ENCODE measurements at places on chromosomes 7 and 10.

- peak; percentile 56 for DNase-seq
These were observed 56.8 kb downstream of the HK1 start for GRCh38 chr10:69335063-69335587.

DNA sequence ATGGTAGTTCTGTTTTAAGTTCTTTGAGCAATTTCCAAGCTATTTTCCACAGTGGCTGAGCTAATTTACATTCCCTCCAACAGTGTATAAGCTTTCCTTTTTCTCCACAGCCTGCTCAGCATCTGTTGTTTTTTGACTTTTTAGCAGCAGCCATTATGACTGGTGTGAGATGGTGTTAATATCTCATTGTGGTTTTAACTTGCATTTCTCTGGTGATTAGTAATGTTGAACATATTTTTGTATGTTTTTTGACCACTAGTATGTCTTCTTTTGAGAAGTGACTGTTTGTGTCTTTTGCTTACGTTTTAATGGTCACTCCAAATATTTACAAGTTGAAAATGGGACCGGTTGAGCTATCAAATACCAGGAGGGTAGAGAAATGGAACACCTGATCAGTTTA is 20.4 kb downstream of the GNG11 start:
- DNase-seq, result no peak

DNA sequence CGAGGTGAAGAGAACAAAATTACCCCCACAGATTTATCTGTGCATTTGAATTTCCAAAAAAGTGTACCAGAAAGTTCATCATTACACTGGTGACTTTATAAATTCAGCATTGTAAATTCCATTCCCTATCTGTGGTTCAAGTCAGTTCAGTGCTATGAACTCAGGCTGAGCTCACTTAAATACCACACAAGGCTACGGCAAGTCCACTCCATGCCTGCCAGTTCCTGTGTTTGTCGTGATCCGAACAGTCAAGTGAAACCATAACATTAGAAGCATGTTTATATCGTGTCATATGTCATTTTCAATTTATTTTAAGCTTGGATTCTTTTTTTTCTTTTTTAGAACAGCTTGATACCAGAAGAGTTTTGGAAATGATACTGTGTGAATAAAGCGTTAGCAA is 14.8 kb downstream of the MBL2 start:
- no peak for DNase-seq

- DNase-seq, result no peak
These were observed 70.4 kb upstream of the NFE2L3 start for GRCh38 chr7:26081638-26082037.

GRCh38 chr7:38282081-38282480 is 8.6 kb upstream of the TARP start:
- DNase-seq, result no peak

GRCh38 chr7:3910054-3910453 is 609.0 kb downstream of the SDK1 start:
- DNase-seq, result no peak

DNA sequence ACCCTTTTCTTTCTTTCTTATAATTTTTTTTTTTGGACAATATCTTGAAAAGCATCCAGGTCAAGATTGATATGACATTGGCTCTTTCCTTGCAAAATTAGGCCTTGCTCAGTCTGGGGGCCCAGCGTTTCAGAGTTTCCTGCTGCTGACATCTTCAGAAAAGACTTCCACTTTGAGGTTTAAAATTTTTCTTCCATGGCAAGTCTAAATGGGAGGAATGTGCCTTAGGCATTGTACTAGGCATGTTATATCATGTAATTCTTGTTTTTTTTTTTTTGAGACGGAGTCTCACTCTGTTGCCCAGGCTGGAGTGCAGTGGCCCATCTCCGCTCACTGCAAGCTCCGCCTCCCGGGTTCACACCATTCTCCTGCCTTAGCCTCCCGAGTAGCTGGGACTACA is 48.9 kb upstream of the PDZD8 start:
- DNase-seq, result no peak

GRCh38 chr7:149733924-149734790 is 39.2 kb downstream of the ZNF467 start:
- no peak for DNase-seq

DNA sequence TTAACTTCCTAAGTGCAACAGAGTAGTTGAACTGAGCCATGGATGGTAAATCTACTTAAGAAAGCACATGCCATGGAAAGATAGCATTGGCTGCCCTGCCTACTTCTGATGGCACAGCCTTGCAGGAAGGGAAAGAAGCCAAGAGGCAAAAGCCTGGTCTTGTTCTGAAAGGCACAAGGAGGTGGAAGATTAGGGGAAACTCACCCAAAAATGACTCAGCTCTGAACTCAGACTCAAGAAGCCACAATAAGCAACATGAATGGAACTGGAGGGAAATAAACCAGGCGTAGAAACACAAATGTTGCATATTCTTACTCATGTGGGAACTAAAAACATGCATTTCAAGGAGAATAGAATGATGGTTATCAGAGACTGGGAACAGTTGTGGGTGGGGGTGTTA is 20.8 kb upstream of the ALOX5 start:
- no peak for DNase-seq

- no peak for DNase-seq
These were observed 18.0 kb downstream of the CAMK2B start for GRCh38 chr7:44307301-44307900.

DNA sequence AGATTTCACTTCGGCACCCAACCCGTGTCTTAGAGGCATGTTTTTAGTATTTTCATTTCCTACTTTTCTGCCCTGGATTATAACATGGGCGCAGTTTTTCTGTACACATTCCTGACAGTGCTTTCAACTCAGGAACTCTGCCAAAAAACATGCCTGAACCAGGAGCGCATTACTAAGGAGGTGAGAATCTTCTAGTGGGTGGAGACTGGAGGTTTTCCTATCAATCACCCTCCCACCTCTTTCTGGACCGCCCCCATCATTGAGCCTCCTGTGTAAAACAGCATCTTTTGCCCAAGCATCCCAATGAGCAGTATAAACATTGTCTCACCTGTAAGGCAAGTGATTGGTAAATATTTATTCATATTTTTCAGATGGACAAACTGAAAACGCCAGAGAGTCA is 53.2 kb downstream of the STK17A start:
- DNase-seq, result no peak

GRCh38 chr7:73899731-73900142 is 38.8 kb downstream of the TMEM270 start:
- DNase-seq, result no peak

DNA sequence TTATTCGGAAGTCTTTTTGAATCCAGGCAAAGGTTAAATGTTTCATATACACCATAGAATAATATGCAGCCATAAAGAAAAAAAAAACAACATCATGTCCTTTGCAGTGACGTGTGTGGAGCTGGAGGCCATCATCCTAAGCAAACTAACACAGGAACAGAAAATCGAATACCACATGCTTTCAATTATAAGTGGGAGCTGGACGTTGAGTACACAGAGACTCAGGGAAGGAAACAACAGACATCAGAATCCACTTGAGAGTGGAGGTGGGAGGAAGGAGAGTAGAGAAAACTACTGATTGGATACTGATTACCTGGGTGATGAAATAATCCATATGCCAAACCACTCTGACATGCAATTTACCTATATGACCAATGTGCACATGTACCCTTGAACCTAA is 293.4 kb downstream of the KLF6 start:
- no peak for DNase-seq

- DNase-seq, result no peak
These were observed 77.6 kb upstream of the SFMBT2 start for GRCh38 chr10:7488418-7488829.

GRCh38 chr10:93075369-93076221 is 1.9 kb downstream of the CYP26A1 start:
- no peak for DNase-seq

DNA sequence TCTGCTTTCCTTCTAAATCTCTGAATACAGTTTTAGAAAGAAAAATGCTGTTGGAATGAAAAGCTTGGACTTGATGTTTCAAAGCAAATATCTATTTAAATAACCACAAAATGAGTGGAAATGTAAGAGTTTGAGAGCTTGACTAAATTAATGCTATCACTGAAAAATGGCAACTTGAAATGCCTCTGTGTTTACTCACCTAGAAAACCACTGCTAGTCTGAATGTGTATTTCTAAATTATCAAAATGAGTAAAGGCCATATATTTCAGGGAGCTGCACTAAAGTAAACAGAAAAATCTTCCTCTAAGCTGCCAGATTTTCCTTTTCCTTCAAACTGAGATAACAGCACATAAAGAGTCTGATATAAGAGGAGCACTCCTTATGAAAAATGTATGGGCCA is 87.9 kb downstream of the DPY19L1 start:
- DNase-seq, result no peak

GRCh38 chr10:120034236-120034635 is 141.7 kb downstream of the SEC23IP start:
- DNase-seq, result no peak

GRCh38 chr10:6036861-6037321 is 25.3 kb downstream of the IL2RA start:
- peak; percentile 46 for DNase-seq

GRCh38 chr10:91996266-91996665 is 72.7 kb downstream of the BTAF1 start:
- DNase-seq, result no peak

GRCh38 chr10:46030091-46030937 is at the start of gene NCOA4:
TSS of gene NCOA4 (minus strand) at chr10:46030623. CDS start at chr10:46016680, 13,943 bp downstream.
- DNase-seq, result peak; percentile 97

- DNase-seq, result no peak
These were observed 440.3 kb downstream of the POM121L12 start for GRCh38 chr7:53475776-53476175.

GRCh38 chr10:70576803-70577517 is 25.6 kb downstream of the PRF1 start:
- no peak for DNase-seq

DNA sequence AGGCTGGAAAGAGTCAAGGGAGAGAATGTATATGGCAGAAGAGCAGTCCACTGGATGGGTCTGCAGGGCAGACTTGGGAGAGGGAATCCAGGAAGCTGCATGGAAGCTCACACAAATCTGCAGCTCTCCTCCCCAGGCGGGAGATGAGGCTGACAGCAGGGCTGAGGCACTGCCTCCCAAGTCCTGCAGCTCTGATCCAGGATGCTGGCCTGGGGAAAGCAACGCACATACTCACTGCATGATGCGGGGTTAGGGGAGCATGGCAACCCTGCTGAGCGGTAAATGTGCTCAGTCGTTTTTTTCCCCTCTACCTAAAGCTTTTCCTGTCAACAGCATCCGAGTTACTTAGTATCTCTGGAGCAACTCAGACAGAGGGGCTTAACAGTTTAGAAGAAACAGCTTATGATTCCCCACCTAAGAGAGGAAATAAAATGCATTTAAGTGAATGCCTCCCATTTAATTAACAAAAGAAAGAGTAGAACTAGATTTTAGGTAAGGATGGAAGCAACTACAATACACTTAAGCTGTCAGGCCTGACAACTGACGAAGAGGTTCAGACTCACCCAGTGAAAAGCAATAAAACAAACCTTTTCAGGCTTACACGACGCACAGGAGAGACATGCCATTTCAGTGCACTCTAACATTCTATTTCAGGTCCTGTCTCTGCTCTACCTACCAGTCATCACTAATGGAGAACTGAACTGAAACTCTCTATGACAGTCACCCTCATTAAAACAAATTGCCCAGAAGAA is 37.0 kb downstream of the CHCHD3 start:
- DNase-seq, result no peak

DNA sequence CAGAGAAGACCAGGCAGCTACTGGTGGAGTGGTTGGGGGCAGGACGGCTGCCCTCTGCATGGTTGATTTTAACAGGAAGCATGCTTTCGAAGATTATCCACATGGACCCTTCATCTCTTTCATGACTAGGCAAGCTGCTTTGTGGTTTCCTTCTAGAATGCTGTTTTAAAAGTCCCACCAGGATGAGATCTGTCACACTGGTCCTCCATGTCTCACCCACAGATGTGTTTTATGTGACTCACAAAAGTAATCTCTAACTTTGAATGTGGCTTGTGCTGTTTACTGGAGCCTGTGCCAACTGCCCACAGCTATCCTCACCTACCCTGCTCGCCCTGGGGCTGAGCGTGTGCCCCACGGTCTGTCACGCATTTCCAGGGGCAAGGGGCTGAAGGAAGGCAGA is 188.8 kb downstream of the GFRA1 start:
- DNase-seq, result no peak

DNA sequence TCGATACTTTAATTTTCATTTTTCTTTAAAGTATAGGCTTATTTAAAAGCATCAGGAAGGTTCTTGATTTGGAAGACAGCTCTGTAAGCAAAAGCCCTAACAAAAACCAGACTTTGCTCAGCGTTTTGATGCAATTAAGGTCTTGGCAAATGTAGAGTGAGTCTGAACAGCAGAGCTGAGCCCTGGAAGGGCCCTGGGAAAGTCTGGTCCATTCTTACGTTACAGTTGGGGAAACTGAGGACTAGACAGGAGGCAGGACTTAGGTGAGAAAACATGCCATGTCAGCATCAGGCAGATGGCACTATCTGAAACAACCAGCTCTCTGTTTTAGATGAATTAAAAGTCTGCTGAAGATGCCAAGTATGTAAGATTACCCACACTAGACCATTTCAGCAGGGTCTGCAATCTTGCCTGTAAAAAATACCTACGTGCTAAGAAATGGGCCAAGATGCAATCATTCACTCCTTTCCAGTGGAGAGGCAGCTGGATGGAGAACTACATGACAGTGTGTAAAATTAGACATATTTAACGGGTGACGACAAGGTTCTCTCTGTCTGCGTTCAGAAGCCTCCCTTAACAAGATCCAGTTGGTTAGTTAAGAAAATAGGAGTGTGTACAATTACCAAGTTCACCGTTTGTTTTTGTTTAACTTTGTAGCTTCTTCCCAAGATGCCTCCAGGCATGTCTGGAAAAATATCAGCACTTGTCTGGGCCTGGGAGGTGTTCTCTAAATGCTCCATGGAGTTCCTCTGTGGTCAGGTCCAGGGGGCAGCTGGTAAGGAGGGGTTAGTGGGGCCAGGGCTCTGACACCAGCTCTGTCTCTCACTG is 502.3 kb upstream of the ZMIZ1 start:
- no peak for DNase-seq

DNA sequence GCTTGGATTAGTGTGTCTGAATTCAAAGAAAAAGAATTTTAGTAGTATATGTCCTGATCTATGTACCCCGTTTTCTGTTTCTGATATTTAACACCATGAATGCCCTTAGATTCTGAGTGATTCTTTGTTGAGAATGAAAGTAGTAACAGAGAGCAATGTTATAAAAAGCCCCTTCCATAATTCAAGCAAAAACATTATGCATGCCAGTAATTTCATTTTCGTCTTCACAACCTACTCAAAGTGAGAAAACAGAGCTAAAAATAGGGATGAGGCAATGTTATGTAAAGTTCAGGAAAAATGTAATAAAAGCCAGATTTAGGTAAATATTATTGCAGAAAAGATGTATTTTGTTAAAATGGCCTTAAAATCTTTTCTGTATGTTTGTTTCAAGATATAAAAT is 28.1 kb downstream of the PTPRZ1 start:
- DNase-seq, result no peak

DNA sequence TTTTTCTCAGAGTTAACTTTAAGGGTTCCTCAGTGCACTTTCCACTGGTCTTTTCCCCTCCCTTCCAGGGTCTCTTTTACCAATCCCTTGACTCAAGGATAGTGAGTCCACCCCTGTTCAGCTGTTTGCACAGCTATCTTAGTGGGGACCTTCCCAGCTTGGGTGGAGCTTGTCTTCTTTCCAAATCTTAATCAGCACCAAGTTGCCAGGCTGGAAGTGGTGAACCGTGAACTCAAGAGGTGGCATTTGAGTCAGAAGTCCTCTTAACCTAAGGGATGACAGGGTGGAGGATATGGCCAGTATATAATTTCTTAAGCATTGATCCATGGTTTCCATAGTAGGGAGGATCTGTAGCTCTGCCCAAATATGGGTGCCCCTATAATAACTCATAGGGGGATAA is 25.0 kb downstream of the MAPK8 start:
- no peak for DNase-seq

- no peak for DNase-seq
These were observed 21.3 kb downstream of the YKT6 start for GRCh38 chr7:44222074-44222473.
